ENCODE measurements at places on chromosomes 16 and 17.
A peak's percentile ranks its signal among the peaks of the same experiment; 100 is the strongest.

- DNase-seq: no peak
Measured at GRCh38 chr16:35692824-35693223, 2233.4 kb downstream of the TP53TG3F start.

DNA sequence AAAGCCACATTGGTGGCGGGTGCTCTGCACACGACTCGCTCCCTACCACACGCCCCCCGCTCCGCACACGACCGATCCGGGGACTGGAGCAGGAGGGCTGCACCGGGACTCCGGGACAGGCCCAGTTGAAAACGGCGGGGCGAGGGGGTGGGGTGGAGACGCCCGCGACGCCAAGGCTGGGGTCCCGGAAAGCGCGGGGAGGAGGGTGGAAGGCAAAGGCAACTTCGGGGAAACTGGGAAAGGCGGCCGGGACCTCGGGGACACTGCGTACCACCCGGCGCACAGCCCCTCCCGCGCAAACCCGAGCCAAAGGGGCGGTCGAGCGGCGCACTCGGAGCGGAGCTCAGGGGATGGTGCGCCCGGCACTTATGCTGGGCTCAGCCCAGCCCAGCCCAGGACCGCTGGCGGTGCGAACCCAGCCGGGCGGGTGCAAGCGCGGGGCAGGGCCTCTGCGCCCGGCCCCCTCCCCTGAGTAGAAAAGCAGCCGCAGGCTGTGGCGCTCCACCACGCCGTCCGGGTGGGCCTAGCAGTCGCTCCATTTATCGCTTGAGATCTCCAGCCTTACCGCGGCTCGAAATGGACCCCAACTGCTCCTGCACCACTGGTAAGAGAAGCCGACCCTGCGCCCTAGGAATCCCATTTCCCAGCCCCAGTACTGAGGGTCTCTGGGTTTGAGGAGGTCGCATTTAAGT, at the start of gene MT1M:
TSS of gene MT1M (plus strand) at position 504 of the 692 bp plus-strand sequence. CDS start at position 577, 73 bp downstream.
- no peak for DNase-seq

DNA sequence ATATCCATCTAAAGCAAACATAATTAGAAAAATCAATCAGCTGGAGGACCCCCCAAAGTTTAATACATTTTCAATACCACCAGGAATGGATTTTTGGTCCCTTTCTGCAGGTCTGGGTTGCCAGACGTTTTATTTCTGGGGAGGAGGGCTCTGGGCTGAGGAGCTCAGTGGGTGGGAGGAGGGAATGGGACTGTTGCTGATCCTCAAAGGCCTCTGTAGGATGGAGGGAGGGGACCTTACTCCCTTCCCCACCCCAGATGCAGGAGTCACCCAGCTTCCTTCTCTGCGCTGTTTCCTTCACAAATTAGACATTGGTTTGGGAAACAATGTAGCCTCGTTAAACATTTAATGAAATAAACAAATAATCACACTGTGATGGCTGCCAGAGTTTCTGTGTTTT, 6.6 kb downstream of the RND2 start:
- DNase-seq: no peak

DNA sequence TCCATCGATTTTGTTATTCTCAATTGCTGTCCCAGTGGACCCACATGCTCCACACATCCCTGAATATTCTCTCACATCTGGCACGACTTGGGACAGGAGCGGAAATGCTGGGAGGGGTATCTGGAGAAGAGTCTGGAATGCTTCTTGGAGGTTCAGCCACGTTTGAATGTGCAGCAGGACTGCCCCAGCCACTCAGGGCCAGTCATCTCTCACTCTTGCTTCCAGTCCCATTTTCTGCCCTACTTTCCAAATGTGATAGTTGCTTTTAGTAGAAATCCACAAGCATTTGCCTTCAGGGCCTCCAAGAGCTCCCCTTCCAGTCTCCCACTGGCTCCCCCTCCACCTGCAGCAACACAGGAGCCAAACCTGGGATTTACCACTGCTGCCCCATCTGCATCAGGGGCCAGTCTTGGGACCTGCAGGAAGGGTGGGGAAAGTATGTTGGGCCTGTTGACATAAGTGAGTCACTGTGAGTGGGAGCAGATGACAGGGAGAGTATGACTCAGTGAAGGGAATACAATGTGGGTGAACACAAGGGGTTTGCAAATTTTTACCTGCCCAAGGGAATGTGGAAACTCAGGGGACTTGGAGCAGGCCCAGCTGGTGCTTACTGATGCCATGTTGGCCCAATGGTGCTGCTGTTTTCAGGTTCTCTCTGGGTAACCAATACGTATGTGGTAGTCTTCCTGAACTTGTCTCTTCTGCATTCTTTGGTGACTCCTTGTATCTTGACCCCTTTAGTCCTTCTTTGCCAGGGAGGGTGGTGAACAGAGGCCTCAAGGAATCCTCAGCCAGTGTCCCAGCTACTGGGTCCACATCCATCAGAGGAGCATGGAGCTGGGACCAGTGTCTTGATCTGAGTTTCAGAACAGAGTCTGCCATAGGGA, 78.8 kb upstream of the CRHR1 start:
- no peak for DNase-seq

DNA sequence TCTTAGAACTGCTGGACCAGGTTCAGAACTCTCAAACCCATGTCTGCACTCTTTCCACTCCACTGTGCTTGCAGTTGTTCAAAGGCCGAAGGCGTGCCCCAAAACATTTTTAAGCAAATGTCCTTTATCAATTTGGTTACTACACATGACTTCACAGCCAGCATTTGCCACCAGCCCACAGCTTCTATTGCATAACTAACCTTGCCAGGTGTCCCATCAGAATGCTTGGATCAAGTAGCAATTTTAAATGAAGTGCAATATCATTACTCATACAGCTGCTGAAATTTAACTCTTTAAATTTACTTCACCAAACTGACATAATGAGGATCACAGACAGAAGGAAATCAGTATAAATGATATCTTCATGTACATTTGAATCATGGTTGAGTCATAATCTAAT, 29.8 kb upstream of the HS3ST3A1 start:
- DNase-seq: no peak

DNA sequence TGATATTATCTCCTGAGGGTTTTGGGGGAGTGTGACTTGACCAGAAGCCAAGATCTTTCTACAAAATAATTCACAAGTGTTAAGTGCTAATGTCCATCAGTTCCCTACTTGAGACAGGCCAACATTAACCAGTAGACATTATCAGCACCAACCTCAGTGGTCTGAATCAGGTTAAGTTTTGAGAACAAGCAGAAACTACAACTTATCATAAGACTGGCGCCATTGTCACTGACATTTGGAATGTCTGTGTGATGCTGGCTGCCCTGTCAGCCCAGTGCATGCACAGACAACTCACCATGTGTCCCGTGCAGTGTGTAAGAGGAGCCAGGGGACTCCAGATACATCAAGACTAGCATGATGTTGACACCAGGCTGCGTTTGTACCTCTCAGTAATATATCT, 76.8 kb downstream of the CCDC182 start:
- no peak for DNase-seq

DNA sequence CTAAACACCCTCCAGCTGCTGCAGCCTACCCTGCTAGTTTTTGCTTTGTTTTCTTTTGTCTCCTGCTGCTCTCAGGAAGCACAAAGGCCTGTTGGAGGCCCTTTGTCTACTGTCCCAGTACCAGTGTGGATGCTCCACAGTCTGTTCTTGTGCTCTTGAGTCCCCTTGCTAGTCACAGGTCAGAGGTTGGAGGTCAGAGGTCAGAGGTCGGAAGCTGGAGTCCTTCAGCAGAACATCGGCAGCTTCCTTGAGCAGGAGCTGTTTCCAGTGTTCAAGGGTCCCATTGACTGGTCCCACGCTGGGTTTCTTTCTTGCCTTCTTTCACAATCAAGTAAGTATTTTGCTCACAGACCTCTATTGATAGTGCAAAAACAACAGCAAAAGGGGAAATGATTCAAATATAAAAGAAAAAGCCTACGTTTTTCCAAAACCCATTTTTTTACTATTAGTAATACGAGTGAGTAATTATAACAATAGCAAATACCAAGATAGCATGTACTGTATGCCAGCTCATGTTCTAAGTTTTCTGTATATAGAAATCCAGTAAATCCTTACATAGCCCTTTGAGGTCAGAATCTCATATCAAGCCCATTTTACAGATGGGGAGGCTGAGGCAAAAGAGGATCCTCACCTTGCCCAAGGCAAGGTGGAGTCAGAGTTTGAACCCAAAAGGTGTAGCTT, 10.9 kb upstream of the IL34 start:
- DNase-seq: no peak

DNA sequence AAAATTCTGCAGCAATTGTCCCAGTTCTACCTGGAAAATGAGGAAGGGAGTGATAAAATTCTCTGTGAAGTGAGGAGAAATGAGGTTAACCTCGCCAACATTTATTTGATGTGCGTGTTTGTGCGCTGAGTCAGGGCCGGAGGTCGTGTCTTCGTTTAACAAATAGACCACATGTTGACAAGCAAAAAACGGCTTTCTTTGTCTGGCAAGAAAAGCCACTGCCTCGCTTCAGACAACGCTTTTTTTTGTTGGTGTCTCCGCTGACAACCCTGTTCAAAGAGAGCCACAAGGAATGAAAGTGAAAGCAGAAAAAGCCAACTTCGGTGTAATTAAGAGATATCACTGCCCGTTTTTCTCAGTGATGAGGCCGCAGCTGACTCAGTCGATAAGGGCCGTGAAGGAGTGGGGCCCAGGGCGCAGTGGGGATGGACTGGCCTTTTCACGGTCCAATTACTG, 510.6 kb downstream of the CDH13 start:
- DNase-seq: peak; percentile 1

DNA sequence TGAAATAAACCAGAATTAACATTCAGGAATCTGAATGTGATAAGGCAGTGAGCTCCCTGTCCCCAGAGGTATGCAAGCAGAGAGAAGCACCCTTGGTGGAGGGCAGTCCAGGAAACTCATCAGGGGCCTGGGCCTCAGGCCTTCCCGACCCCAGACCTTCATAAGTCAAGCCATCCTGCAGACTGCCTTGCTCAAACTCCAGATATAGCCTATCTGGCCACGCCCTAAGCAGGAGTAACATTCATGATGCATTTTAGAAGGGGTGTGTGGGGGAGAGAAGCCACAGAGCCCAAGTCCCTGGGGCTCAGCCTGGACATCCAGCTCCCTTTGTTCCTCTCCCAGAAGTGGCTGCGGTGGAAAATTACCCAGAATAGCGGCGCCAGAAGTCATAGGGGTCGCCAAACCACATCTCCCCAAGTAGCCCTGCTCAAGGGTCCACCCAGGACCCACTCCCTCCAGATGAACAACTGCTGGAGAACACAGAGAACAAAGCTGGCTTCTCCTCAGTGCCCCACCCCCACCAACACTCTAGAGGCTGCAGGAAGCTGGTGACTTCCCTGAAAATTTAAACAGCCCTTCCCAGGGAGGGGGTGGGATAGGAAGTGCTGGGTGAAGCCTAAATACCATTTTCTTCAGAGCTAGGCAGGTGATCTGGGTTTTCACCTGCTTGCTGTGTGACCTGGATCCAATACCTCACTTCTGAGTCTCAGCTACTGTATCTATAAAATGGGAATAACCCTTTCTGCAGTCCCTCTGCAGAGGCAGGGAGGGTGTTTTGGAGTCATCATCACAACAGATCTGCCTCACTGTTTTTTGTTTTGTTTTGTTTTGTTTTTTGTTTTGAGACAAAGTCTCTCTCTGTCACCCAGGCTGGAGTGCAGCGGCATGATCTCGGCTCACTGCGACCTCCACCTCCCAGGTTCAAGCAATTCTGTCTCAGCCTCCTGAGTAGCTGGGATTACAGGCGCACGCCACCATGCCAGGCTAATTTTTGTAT, 1.5 kb upstream of the SREBF1 start:
- peak; percentile 54 for DNase-seq

GRCh38 chr17:38674749-38675615, at the start of gene EPOP:
EPOP (minus strand) TSS chr17:38674957; CDS start chr17:38674495, 462 bp downstream.
- DNase-seq: peak; percentile 60

- DNase-seq: no peak
Measured at GRCh38 chr16:19291475-19291874, 5.9 kb downstream of the CLEC19A start.

DNA sequence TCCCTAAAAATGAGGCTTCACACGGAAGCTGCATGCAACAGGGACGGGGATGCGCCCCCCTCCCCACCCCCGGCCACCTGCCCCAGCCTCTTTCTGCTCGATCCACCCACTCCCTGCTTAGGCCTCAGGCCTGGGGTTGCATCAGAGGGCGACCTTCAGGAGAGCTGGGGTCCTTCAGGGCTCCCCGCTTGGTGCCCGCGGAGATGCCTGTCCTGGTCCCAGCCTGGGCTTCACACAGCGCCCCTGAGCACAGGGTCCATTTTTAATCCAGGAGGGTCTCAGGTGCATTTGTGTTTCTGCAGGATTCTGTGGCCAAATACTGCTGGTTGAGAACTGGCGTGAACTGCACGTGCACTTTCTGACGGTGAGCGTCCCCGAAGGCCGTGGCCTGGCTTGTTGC, 7.4 kb upstream of the APRT start:
- DNase-seq: no peak

GRCh38 chr17:5516060-5516792, 29.9 kb downstream of the MIS12 start:
- no peak for DNase-seq

DNA sequence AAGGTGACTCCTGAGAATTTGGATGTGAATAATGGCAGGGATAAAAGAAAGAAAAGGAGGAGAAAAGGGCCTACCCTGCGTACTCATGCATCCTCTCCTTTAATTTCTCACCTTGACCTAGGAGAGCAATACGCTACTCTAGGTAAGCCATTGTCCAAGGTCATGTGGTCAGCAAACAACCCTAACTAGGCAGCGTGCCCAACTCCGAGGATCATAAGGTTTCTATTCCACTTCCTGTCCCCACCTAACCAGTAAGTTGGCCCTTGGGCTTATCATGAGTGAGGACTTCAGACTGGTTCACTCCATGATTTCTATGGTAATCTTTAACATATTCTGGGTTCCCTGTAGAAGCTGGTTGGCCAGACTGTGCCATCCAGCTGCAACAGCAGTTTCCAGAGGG, 315.1 kb upstream of the CCL2 start:
- no peak for DNase-seq

DNA sequence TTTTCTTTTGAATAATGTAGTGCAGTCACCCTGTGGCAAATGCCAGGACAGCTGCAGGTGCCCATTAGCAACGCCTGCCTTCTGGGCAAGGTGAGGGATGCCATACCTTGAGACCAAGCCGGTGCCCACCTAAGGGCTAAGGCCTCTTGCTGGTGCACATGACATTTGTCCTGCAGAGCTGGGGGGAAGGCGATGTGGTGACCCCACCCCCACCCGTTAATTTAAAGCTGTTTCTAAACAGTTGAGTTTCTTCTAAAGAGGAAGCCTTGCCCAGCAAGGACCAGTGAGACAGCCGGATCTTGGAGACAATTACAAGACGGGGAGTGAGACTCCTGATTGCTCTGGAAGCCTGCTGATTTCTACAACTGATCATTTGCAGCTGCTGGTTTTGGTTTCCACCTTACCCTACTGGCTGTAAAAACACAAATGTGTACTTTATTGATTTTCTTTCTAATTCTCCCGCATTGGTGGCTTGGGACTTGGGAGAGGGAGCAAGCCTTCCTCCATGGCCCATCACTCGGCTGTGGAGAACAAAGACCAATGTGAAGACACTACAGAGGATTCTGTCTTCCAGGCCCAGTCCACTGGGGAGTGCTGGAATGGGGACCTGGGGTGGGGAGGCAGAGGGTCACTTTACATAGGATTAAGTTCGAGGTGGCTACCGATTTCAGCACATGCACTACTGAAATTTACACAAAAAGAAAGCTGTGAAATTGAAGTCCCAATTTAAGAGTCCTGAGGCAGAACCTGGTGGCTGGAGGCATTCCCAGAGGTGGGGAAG, 2.7 kb downstream of the CDK5R1 start:
- peak; percentile 23 for DNase-seq

Measured in G401 (cell line).